ENCODE measurements at places on chromosomes 12 and 14. TPM values are rescaled to one million over a fixed set of nuclear protein-coding genes. Genes with fewer than 3 reads are reported as not detected.
A peak's percentile ranks its signal among the peaks of the same experiment; 100 is the strongest.

GRCh38 chr14:80275208-80275850, 64.0 kb upstream of the DIO2 start:
- DNase-seq = no peak
- no peak overlapping the region for H3K4me3 ChIP-seq
- H3K36me3 ChIP-seq = no peaks in the 10 kb centered on the region
- no peaks in the 10 kb centered on the region for H3K27me3 ChIP-seq
- H3K27ac ChIP-seq = no peak overlapping the region
- peaks cover 2% of the 10 kb centered on the region for H3K4me1 ChIP-seq

The LRRK2 gene
- polyA plus RNA-seq = 0.26 TPM

DNA sequence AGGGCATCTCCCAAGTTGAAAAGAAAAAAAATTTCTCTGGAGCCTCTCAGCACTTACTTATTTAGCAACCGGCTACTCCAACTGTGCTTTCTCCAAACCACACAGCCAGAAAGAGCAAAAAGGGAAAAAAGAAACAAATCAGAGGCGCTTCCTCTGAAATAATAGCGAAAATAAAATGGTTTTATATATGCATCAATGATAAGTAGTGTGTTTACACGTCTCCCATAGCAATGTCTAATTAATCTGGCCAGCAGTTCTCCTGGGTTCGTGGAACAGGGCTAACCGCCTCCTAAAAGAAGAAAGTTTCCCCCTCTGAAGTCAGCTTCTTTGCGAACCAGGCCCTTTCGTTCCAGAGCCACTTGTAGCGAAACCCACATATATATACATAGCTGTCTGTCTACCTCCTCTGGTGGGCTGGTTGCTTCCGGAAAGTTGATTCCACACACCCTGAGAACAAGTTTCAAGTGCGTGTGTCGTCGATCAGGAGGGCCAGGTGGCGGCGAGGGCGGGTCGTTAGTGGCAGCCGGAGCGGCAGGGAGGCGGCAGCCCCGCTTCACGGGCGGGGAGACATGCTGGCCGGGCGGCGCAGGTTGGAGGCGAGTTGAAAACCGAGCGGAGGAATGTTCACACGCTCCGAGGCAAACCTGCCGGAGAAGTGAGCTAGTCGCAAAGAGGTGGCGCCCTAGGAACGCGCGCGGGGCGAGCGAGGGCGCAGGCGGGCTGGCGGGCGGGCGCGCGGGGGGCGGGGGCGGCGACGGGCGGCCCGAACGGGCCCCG, 2.7 kb downstream of the PTHLH start:
- DNase-seq = no peak
- H3K36me3 ChIP-seq = peaks cover 7% of the 10 kb centered on the region
- no peaks in the 10 kb centered on the region for H3K27me3 ChIP-seq
- H3K27ac ChIP-seq = peak overlapping the region; percentile 99
- peaks cover 54% of the 10 kb centered on the region for H3K4me1 ChIP-seq
- peak overlapping the region; percentile 75 for H3K4me3 ChIP-seq

The BCL2L14 gene
- polyA plus RNA-seq = not detected

The KRT4 gene
- polyA plus RNA-seq = 1.9 TPM

- H3K27me3 ChIP-seq = no peaks in the 10 kb centered on the region
- peak overlapping the region; percentile 99 for H3K4me3 ChIP-seq
- peaks cover 8% of the 10 kb centered on the region for H3K4me1 ChIP-seq
These were observed 1.1 kb downstream of the WDR20 start for GRCh38 chr14:102140750-102141145.

The TAS2R10 gene
- not detected for polyA plus RNA-seq

DNA sequence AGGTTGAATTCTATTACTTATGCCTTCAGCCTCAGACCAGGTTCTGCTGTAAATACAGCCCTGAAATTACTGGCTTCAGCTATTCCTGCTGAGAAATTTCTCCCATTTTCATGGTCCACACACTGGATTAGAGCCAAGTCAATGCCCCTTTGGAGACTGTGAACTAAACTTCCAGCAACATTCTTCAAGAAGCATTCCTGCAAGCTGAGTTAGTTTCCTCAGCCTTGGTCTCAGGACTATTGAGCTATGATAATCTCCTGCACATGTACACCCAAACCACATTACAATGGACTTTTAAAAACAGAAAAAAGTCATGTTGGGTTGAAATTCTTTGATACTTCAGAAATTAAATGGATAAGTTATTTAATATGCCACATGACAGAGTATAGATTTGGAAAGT, 58.0 kb upstream of the AVPR1A start:
- no peak for DNase-seq
- no peaks in the 10 kb centered on the region for H3K4me1 ChIP-seq
- no peaks in the 10 kb centered on the region for H3K27me3 ChIP-seq
- H3K36me3 ChIP-seq = no peaks in the 10 kb centered on the region
- no peak overlapping the region for H3K4me3 ChIP-seq

The CLEC1B gene
- polyA plus RNA-seq = not detected

- no peak for DNase-seq
- H3K4me1 ChIP-seq = peaks cover 12% of the 10 kb centered on the region
- H3K36me3 ChIP-seq = peaks cover 31% of the 10 kb centered on the region
- H3K27me3 ChIP-seq = no peaks in the 10 kb centered on the region
- H3K27ac ChIP-seq = no peak overlapping the region
These were observed 16.2 kb downstream of the PSMC1 start for GRCh38 chr14:90272523-90272922.

DNA sequence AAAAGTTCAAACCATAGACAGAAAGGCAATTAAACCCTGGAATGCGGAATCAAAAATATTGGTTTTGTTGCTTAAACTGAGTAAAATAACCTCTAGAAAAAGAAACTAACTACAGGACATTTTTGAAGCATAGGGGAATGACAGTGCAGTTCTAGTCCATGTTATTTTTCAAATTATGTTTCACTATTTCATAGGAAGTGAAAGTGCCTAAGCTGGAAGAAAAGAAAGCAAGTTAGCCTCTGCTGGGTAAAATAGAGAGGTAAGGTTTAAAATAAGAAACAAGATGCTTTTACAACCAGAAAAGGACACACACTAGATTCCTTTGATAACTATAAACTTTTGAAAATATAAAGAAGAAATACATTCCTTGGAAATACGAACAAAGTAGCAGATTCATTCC, 1.1 kb downstream of the CLECL1 start:
- no peaks in the 10 kb centered on the region for H3K36me3 ChIP-seq
- H3K4me1 ChIP-seq = no peaks in the 10 kb centered on the region
- no peaks in the 10 kb centered on the region for H3K27me3 ChIP-seq
- no peak for DNase-seq
- no peak overlapping the region for H3K4me3 ChIP-seq

The RAPGEF3 gene
- 5.7 TPM for polyA plus RNA-seq

DNA sequence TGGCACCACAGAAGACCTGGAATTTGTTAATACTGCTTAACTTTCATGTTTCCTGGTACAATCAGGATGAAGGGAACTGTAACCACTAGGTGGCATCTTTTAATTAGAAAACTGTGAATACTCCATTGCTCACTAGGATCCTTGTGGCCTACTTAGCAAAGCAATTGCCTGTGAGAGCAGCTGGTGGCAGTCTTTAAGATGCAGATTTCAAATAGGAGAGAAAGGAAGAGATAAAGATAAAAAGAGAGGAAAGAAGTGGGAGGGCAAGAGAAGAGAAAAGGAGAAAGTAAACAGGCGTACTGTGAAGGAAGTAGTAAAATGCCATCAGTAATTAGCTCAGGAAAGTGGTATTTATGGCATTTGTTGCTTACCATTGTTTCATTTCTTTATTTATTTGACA, 114.5 kb downstream of the RAD51B start:
- DNase-seq = peak; percentile 28
- H3K4me3 ChIP-seq = no peak overlapping the region
- no peaks in the 10 kb centered on the region for H3K27me3 ChIP-seq
- H3K27ac ChIP-seq = no peak overlapping the region

GRCh38 chr12:64731683-64732082, 27.5 kb downstream of the GNS start:
- DNase-seq = no peak
- peaks cover 19% of the 10 kb centered on the region for H3K4me1 ChIP-seq
- H3K27ac ChIP-seq = no peak overlapping the region
- H3K27me3 ChIP-seq = no peaks in the 10 kb centered on the region
- H3K36me3 ChIP-seq = peaks cover 6% of the 10 kb centered on the region
- H3K4me3 ChIP-seq = no peak overlapping the region

DNA sequence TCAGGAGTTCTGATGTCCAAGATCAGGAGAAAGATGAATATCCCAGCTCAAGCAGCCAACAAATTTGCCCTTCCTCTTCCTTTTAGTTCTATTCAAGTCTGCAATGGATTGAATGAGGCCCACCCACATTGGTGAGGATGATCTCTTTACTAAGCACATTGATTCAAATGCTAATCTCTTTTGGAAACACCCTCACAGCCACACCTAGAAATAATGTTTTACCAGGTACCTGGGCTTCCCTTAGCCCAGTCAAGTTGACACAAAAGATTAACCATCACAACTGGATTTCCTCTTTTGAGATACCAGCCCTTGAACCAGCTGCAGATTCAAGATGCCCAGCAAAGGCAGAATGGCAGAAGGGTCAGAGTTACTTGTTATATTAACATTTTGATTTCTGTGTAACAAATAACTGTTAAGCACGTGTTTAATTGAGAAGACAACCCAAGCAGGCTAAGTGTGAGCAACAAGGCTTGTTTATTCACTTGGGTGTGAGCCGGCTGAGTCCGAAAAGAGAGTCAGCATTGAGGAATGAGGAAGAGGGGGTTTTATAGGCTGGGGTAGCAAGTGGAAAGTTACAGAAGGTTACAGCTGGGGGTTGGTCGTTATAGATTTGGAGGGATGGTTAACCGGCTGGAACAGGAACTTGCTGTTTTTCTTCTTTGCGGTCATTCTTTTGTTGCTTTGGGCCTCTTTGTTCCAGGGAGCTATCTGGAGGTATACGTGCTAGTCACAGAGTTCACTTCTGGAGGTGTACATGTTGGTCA, 180.3 kb downstream of the EMP1 start:
- no peaks in the 10 kb centered on the region for H3K36me3 ChIP-seq
- no peak for DNase-seq
- H3K4me3 ChIP-seq = no peak overlapping the region
- H3K27me3 ChIP-seq = peaks cover under 1% of the 10 kb centered on the region

The ISM2 gene
- polyA plus RNA-seq = 0.16 TPM

GRCh38 chr12:77122661-77123060, 57.3 kb upstream of the E2F7 start:
- no peak for DNase-seq
- peak overlapping the region; percentile 88 for H3K27ac ChIP-seq
- no peaks in the 10 kb centered on the region for H3K36me3 ChIP-seq

Data from keratinocyte (primary cell).